Memory B cell (primary cell): ENCODE measurements at places on chromosomes 11 and 22.

DNA sequence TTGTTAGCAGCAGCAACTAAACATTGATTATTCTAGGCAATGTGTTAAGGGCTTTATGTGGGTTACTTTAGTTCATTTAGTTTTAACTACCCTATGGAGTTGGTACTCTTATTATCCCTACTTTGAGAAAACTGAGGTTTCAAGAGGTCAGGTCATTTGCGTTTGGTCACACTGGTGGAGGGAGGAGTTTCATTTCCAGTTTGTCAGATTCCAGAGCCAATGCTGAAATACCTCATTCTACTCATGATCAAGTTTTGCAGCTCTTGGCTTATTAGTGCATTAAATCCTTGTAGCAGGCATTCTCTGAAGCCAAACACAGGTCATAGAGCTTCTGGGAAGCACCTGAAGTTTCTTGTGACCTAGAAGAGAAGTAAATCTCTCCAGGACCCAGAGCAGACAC, 24.1 kb upstream of the POGLUT3 start:
- no peak for DNase-seq

- no peak for DNase-seq
These were observed 1388.1 kb downstream of the FAM181B start for GRCh38 chr11:81345609-81346008.

GRCh38 chr11:93952082-93952780, 68.9 kb upstream of the HEPHL1 start:
- DNase-seq = no peak

- no peak for DNase-seq
These were observed 35.3 kb downstream of the PPM1F start for GRCh38 chr22:21917181-21917958.

DNA sequence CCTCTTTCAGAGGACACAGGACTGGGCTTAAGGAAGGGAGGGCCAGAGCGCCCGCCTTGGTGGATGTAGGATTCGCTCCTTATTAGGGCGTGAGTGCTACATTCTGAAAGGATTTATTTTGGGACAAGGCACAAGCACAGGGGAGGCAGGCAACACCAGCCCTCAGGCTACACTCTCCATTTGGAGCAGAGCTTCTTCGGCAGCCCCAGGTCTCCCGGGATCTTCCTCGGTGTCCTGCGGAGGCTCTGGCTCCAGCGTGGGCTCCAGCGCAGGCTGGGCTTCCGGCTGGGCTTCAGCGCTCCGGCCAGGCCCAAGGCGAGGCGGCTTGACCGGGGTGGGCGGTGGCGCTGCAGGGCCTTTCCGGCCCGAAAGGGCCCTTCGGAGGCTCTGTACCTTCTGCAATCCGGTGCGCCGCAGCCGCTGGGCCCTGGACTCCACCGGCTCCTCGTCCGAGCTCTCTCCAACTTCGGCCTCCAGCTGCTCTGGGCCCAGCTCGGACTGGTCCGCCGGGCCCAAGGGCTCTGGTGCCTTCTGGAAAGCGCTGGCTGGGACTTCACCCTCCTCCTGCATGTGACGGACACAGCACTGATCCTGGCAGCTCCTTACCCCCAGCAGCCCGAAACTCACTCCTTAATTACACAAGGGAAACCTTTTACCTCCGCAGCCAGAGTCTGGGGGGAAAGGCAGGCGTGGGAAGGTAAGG, 1.1 kb downstream of the CAVIN3 start:
- no peak for DNase-seq

GRCh38 chr22:42946546-42947198, 68.3 kb downstream of the PACSIN2 start:
- DNase-seq = no peak

- no peak for DNase-seq
These were observed 29.0 kb downstream of the ELMOD1 start for GRCh38 chr11:107619926-107620325.

- DNase-seq = no peak
These were observed 39.2 kb upstream of the CHST1 start for GRCh38 chr11:45704635-45705034.

GRCh38 chr22:38205261-38206128, 3.7 kb downstream of the MAFF start:
- no peak for DNase-seq

DNA sequence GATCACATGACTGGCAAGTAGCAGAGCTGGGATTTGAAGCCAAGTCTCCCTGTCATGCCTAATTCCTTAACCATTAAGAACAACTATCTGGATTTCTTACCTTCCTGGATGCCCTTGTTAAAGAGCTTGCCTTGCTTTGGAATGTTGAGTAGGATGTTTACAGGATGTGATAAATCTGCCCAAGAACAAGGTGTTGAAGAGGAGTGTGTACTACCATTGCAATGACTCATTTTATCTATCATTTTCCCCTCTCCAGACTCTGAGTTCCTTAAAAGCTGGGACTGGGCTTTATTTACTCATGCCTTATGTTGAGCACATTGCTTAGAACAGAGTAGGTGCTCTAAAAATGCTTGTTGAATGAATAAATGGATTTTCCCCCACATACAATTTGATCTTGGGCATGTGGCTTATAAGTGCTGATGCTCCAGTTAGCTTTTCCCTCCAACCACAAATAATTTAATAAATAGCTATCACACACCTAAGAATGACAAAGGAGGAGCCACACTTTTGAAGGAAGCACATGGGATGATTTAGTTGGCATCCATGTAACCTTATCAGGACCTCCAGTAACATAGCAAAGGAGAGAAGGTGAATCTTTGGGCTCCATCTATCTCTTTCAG, 268.6 kb upstream of the SESN3 start:
- DNase-seq = no peak

- DNase-seq = no peak
These were observed 60.1 kb downstream of the SCN3B start for GRCh38 chr11:123594188-123594901.

- DNase-seq = no peak
These were observed 63.5 kb upstream of the WNT11 start for GRCh38 chr11:76269661-76270261.

DNA sequence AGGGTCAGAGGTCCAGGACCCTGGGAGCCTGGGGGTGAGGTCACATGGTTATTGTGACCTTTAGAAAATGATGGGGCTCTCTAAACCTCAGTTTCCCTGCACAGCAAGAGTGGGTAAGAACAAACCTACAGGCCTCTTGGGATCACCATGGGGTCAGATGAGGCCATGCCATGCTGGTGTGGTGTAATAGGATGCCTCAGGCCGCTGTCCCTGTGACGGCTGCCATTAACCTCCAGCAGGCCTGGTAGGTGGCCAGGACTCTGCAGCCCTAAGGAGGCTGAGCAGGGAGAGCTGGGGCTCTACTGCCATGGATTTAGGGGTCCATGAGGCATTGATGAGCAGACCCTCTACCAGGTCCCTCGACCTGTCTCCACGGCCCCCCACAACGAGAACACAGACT, 265.5 kb downstream of the CTTN start:
- DNase-seq = no peak

- DNase-seq = no peak
These were observed 25.9 kb downstream of the PTDSS2 start for GRCh38 chr11:475941-476340.
